ENCODE measurements at places on chromosomes 4 and X.

GRCh38 chr4:122814426-122814825 lies 12.2 kb upstream of the FGF2 start:
- DNase-seq: no peak

DNA sequence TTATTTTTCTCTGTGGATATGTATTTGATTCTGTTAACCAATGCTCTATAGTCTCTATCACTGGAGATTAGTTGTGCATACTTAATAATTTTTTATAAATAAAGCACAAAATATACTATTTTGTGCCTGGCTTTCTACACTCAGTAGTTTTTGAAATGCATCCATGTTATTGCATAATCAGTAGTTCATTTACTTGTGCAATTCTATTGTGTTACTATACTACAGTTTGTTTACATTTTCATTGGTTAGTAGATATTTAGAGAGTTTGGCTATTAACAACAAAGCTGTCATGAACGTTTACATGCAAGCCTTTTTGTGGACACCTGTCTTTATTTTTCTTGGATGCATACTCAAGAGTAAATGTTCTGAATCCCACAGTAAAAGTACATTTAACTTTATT lies 265.0 kb upstream of the FAT4 start:
- DNase-seq: no peak

DNA sequence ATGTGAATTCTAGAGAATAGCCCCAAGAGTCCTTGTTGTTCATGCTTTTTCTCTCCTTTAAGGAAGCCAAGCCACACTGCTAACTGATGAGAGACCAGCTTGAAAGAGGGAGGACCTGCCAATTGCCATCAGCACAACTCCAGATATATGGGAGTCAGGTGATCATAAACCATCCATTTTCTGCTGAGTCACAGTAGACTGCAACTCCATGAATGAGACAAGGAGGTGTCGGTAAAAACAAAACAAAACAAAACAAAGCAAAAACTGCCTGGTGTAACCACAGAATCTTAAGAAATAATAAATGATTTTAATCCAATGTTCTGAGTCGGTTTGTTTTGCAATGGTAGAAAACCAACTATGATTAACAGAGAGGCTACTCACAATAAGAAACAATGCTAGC lies 837.3 kb downstream of the PCDH7 start:
- DNase-seq: no peak

DNA sequence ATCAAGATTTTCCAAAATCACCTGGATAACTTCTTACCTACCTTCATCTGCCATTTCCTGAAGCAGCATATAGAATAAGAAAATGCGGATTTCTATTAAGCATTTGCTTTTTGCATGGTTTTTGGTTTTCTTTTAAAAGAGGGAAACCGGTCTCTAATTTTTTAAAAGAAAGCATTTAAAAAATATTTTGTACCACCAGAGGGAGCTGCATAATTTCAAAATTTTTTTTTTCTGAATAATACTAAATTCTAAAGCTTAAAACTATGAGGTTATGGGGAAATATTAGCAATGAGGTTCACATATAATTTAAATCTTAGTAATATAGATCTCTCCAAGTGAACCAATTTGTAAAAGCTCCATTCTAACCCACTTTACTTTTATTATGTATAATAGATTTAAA lies 137.7 kb upstream of the TENT5D start:
- no peak for DNase-seq

GRCh38 chr4:84237008-84237407 lies 262.1 kb downstream of the NKX6-1 start:
- no peak for DNase-seq

DNA sequence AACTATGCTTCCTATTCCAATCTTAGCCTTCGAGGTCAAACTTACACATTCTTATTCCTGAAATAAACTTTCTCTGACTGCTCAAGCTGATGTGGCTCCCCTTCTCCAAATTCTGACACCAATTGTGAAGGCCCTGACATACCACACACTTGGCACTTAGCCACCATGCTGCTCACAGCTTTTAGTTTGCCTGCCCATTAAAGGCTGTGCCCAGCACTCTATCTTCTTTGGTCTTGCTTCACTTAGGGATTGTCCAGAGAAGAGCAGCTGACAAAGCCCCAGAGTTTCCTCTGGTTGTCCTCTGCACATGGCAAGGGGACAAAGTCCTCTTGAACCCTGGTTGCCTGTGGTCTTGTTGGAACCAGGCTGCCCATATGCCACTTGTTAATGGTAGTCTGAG lies 126.1 kb downstream of the ARHGEF9 start:
- no peak for DNase-seq

- DNase-seq: no peak
Observed at GRCh38 chr4:36332023-36332781, 50.8 kb downstream of the DTHD1 start.

DNA sequence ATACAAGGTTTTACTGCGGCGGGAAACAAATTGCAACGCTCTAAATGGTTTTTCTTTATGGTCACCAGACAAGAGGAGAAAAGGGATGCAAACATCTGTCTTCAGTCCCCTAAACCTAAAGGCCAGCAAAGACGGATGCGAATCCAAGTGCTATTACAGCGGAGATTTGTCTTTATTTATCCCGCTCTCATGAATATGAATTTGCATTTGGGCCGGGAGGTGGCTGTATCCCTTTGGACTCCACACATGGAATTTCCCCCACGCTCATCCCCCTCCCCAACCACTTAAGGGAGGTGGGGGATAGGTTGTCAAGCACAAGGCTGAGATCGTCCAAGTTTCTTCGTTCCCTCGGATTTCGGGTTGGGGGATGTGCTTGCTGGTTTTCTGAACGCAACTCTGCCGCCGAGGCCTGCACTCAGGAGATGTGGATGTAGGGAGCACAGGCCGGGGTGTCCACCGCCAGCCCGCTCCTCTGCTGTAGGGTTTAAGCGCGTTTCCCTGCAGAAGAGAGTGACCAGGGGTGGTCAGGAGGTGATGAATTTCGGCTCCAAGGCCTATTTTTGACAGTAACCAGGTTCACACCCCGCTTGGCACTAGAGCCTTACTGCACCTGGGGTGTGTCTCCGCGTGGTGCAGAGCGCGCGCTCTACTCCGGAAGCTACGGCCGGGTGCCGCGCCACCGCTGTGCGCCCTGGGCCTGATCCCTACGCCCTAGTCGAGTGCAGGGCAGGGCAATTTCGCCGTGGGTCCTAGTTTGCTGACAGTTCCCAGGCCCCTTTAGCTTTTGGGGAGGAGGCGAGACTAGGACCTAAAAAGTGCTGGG lies 2.3 kb upstream of the PHOX2B start:
- DNase-seq: no peak

DNA sequence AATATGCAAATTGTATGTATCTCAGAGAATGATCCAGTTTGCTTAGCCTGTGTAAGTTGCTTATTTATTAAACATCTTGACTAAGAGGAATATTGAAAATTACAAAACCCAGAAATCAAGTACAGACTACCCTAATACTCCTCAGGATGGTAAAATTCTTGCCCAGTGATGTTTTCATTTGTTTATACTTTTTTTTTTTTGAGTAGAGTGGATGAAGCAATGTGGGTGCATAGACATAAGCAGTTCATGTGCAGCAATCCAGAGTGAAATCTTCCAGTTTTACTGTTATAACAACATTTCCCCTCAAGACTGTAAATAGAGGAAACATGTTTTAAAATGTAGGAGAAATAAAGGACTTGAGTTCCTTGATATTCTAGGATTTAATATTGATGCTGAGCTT lies 4.7 kb downstream of the GLRB start:
- no peak for DNase-seq

- DNase-seq: no peak
Observed at GRCh38 chr4:127856813-127857447, 23.8 kb upstream of the PLK4 start.

GRCh38 chr4:97593248-97593647 lies 550.0 kb downstream of the STPG2 start:
- DNase-seq: no peak

- DNase-seq: peak; percentile 91
Observed at GRCh38 chrX:2928583-2929434, at the start of gene ARSD. Gene ARSD (minus strand): TSS chrX:2929339. CDS start chrX:2929275, 64 bp downstream.

- no peak for DNase-seq
Observed at GRCh38 chr4:2735869-2736268, 20.3 kb downstream of the TNIP2 start.

DNA sequence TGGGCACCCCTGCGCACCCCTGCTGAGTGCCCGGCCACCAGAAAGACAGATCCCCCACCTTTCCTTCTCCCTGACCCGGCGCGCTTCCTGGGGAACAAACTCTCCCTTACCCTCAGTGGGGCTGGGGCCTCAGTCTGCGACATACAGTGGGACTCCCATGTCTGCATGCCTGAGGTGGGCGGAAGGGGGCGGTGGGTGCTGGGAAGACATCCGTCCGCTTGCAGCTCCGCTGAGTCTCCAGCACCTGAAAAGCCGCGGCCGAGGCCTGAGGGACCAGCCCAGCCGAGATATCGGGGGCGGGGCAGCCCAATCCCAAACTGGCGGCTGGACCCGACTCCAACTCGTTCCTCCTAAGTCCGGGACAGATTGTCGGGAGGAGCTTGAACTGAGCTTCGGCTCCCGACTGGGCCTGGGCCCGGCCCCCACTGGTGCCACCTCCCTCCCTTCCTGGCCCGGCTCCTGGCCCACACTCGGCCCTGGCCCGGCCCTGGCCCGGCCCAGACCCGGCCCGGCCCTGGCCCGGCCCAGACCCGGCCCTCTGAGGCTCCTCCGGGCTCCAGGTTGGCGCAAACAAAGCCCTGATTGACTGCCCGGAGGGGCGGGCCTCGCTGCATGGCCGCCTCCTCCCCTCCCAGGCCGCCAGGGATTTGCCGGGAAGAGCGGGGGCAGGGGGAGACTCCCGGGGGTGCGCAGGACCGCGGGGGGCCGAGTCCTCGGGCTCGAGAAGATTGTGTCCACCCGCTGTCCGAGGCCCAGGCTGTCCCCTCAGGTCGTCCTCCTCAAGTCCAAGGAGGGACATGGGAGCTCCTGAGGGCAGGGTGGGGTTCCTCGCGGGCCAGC lies 877 bp upstream of the SLC16A2 start:
- DNase-seq: peak; percentile 73

DNA sequence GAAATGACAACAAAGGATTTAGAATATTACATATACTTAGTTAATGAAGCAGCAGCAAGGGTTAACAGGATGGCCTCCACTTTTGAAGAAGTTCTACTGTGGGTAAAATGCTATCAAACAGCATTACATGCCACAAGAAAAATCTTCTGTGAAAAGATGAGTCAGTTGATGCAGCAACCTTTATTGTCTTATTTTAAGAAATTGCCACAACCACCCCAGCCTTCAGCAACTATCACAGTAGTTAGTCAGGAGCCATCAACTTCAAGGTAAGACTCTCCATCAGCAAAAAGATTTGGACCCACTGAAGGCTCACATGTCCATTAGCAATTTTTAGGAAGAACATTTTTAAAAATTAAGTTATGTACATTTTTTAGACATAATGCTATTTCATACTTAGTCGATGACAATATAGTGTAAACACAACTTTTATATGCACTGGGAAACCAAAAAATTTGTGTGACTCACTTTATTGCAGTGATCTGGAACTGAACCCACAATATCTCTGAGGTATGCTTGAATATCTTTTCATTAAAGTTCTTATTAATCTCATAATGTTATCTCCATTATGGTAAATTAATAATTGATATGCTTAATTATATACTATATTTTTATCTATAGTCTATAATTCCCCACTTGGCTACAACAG lies 81.2 kb downstream of the SPCS3 start:
- no peak for DNase-seq

GRCh38 chrX:64894454-64895038 lies 81.7 kb downstream of the ZC4H2 start:
- no peak for DNase-seq

DNA sequence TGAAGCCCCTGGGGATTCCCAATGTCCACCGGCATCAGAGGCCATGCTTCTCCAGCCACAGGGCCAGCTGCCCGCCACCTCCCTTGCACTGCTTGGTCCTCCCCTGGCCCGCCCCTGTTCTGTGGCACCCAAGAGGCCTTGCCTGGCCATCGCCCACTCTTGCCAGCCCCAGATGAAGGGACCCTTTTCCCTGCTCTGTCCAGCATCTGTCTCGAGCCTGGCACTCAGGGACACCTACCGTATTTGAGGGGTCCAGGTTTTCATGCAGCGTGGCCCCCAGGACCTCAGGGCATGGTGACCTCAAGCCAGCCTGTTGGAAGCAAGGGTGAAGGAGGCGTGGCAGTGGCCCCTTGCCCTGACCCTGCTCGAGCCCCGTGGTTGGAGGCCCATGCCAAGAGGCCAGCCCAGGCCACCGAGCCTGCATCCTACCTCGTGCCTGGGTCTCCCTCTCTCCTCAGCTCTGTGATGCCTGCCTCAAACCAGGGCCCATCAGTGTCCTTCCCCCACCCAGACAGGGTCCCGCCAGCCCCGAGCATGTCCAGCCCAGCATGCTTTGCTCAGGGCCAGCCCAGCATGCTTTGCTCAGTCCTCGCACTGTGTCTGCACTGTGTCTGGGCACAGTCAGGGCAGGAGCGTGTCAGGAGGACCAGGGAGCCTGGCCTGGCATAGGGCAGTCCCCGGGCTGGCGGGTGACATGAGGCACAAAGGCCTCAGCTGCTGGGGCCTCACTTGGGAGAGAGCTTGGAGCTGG lies 14.3 kb upstream of the FGFR3 start:
- no peak for DNase-seq

DNA sequence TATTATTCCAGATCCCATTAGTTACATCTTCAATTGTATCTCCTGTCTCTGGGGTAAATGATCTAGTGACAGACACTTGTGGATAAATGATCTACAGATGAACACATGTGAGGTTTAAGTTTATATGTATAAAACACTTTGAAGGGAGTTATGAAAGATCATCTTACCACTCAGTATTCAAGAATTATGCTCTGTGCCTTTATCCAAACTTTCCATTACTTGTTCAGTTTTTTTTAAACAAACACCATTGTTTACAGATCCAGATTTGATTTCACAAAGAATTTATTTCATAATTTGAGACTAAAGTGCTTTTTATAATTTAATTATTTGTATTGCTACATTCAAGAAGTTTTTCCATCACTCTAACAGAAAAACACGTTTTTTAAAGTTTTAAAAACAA lies 142.5 kb downstream of the HHIP start:
- no peak for DNase-seq

DNA sequence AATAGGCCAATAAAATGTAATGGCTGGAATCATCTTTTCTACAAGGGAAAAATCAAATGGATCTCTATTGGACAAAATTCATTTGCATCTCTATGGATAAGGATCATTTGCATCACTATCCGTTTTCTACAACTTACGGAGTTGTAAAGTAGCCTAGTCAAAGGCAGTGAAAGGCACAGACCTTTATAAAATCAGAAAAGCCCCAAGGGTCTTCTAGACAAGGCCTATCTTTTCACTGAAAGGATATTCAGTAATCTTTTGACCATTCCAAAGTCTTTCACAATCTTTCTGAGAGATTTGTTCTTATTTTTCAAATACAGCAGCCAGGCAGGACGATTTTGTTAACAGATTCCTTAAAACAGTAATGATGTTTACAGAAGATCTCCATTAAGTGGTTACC lies 119.5 kb upstream of the JADE1 start:
- no peak for DNase-seq

- DNase-seq: no peak
Observed at GRCh38 chrX:39112143-39112542, 310.9 kb downstream of the MID1IP1 start.

GRCh38 chr4:7358100-7358735 lies 76.5 kb downstream of the PSAPL1 start:
- DNase-seq: no peak
